ENCODE measurements at places on chromosomes 1 and 21.

- no peak for DNase-seq
Measured at GRCh38 chr1:168428063-168428731, 115.6 kb downstream of the XCL2 start.

GRCh38 chr1:206559672-206559995, 52.3 kb downstream of the RASSF5 start:
- DNase-seq, result no peak

DNA sequence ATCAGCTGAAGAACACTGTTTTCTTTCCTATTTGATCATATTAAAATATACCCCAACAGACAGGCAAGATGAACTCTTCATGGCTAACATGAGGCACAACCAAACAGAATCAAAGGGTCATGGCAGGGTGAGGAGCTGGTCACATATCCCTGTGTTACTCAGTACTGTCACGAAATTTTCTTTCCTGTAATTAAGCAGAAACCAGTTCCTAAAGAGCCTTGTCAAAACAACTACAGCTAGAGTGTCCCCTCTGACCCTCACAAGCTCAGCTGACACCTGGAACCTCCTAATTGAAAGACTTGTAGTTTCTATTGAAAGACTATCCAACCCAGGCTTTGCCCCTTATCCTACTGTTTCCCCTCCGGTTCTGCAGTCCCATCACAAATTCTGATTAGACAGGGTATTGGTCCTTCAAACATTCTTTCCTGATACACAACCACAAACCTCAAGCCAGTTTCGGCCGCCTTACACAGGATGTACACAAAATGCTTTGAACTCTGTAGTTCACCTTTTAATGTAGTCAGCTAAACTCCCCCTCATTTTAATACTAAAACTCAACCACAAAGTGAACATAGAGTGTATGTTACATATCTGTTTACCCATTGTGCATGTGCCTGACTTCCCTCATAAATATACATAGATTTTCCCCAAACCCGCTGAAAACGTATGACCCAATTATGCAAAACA, 651.9 kb downstream of the MRPL39 start:
- DNase-seq, result no peak

- no peak for DNase-seq
Measured at GRCh38 chr1:38235705-38236104, 189.1 kb upstream of the POU3F1 start.

DNA sequence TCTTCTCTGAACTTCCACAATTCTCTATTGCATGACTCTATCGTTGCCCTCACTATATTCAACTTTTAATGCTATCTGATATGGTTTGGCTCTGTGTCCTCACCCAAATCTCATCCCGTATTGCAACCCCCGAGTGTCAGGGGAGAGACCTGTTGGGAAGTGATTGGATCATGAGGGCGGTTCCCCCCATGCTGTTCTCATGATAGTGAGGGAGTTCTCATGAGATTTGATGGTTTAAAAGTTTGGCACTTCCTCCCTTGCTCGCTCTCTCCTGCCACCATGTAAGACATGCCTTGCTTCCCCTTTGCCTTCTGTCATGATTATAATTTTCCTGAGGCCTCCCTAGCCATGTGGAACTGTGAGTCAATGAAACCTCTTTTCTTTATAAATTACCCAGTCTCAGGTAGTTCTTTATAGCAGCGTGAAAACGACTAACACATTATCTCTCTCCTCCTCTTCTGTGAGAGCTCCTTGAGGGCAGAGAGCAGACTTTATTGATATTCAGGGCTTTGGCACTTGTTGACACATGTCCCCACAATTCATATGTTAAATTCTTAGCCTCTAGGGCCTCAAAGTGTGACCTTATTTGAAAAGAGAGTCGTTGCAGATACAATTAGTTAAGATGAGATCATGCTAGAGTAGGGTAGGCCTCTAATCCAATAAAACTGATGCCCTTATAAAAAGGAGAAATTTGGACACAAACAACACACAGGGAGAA, 52.1 kb downstream of the ADCY10 start:
- no peak for DNase-seq

- DNase-seq, result no peak
Measured at GRCh38 chr1:161261261-161262235, 3.0 kb downstream of the PCP4L1 start.

- no peak for DNase-seq
Measured at GRCh38 chr1:23634518-23634839, 57.1 kb upstream of the RPL11 start.

DNA sequence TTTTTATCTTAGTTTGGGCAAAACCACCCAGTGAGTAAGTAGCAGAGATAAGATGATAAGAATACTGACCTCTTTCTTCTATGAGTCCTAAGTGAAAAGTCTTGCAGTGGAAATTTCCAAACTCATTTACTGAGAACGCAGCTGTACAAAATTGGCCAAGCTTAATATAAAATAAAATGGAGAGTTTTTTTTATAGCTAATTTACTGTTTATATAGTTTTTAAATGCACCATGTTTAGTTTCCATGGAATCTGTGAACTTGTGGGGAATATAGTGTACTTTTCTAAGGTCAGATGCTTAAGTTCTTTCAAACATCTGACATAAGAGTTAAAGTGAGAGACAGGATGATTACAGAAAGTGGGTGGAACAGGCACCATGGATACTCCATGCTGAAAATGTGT, 833.5 kb downstream of the ADGRL2 start:
- DNase-seq, result no peak

DNA sequence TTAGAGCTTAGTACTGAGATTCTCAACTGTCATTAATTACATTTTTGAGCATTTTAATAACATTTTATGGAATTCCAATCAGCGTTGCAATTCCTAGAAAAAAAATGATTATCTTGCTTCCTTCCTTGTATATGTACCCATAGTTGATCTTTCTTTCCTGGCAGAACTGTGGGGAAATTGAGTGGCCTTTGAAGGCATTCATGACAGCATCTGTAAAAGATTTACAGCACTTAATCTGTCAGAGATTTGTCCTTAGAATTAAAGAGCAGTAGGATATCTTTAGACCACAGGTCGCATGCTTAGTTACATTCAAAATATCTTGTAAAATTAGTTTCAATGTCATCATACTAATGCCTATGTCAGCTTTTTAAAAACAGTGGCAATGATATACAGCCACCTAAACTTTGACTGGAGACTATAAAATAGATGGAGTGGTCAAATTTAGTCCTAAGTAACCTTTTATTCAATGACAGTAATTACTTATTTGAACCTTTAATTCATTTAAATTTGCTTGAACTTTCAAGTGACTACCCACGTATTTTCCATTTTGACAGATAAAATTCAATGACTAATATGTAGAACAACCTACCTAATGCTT, 692.0 kb downstream of the NCAM2 start:
- no peak for DNase-seq

GRCh38 chr1:219668446-219668845, 55.5 kb upstream of the ZC3H11B start:
- DNase-seq, result no peak
